ENCODE measurements at places on chromosomes 16 and 17.
A peak's percentile ranks its signal among the peaks of the same experiment; 100 is the strongest.

DNA sequence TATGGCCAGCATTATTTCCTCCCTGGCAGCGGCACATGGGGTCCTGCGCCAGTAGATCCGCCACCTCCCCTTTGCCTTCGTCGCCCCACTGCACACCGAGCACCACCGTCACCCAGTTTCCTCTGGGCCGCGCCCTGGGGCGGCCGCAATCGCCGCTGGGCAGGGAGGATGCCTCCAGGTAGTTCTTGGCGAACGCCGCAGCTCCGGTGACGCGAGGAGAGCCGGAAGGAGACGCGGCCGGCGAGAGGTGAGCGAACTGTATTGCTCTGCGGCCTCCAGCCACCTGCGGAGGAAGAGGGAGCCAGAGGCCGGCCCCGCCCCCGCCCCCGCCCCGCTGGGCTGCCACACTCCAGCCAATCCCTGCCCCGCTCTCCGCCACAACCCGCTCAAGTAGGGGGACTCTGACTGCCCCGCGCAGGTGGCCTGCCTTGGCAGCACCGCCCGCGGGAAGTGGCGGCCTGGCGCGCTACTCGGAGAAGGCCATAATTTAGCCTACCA lies 11.8 kb upstream of the SLFN13 start:
- DNase-seq, result peak; percentile 21

DNA sequence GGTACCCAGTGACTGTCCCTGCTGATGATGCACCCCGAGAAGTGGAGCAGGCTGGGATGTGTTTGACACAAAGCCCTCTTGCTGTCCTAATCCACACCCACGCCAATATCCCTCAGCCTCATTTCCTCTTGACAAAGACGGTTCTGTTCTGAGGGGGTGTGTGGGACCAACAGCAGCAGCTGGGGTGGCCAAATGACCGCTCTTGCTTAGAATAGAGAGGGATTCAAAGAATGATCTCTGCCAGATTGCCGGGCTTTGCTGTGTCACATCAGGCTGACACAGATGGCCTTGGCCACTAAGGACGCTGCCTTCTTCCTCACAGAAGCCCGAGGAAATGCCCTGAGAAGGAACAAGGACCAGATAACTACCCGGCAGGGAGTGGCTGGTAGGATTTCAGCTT lies 250.7 kb downstream of the NTN1 start:
- DNase-seq, result no peak

DNA sequence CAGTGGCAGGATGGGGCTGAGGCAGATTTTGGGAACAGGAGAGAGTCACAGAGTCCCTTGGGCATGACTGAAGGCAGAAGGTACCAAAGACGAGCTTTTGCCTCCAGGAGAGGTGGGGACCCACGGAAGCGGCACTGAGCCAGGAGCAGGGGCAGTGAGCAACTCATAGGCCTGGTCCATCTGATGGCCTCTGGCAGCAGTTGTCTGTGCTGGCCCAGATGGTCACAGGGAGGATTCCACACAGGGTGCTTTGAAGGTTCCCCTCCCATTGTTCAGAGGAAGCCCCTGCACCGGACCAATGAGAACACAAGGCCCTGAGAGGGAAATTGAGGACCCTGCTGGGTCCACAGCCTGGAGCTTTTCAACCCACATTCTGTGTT lies 360.3 kb upstream of the TNRC6C start:
- DNase-seq, result no peak

GRCh38 chr17:79737046-79737921 lies 6.5 kb downstream of the ENPP7 start:
- DNase-seq, result no peak

- DNase-seq, result no peak
These were observed 52.0 kb downstream of the CBFA2T3 start for GRCh38 chr16:88924834-88925539.

GRCh38 chr16:81514041-81514559 lies 69.5 kb downstream of the CMIP start:
- no peak for DNase-seq

- DNase-seq, result no peak
These were observed 377.1 kb downstream of the CNTNAP4 start for GRCh38 chr16:76654088-76654820.

DNA sequence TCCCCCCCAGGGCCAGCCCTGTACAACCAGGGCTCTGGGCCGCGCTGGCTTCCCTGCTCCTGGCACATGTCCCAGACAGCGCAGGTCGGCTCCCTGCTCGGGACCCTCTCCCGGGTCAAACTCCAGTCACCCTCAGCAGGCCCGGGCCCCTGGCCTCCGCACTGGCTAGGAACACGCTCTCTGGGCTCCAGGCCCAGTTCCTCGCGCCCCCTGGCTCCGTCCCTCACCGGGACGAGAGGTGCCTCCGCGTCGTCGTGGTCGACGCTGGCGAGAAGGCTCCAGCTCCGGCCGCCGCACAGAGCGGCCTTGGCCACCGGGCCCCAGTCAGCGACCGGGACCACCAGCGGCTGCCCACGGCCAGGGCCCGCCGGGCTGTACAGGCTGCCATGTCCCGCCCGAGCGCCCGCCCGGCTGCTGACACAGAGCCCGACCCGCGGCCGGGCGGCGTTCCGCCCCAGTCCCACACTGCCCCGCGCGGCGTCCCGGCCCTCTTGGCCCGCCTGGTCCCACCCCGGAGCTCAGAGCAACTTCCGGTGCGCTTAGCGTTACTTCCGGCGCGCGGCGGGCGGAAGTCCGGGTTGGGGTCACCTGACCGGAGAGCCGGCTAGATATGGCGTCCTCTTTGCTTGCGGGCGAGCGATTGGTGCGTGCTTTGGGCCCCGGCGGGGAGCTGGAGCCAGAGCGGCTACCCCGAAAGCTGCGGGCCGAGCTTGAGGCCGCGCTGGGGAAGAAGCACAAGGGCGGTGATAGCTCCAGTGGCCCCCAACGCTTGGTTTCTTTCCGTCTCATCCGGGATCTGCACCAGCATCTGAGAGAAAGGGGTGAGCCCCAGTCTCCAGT lies at the start of gene POLDIP2:
POLDIP2 (minus strand) TSS at position 467 of the 840 bp plus-strand sequence; CDS start at position 388, 79 bp downstream.
- DNase-seq, result peak; percentile 94

DNA sequence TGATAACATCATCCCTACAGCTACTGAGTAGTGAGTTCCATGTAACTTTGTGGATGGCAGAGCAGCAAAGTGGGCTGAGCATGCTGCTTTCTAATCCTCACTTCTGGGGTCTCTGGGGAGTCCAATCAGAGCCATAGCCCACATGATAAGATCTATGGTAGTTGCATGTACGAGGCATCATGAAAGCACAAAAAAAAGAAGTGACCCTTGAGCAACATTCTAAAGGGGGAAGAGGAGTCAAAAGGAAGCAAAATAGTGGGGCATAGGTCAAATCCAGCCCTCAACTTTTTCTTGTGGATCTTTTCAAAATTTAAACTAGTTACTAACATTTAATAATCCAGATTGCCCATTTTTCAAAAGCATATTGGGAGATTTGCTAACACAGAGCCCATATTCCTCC lies 208.5 kb upstream of the TOX3 start:
- DNase-seq, result no peak

DNA sequence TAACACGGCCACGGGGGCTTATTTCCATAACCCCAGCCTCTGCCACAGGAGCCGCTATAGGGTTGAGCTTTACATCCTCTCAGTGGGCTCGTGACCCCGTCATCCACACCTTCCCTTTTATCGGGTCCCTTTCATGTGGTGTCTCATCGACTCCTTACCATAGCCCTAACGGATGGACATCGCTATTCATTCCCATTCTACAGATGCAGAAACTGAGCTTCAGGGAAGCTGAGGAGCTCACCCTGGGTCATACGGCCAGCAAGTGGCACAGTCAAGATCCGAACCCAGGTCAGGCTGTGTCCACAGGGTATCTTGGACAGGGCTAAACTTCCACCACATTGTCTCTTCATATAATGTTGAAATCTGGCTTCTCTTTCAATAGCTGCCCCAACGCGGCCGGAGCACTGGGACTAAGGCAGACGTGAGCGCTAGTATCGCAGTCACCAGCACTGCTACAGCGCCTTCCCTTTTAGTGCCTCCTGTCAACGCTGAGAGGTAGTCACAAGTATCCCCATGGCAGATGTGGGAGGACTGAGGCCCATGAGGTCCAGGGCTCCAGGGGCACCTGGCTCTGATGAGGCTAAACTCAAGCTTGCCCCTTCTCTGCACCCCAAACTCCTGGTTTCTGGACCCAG lies 50.8 kb downstream of the SOCS1 start:
- DNase-seq, result no peak

DNA sequence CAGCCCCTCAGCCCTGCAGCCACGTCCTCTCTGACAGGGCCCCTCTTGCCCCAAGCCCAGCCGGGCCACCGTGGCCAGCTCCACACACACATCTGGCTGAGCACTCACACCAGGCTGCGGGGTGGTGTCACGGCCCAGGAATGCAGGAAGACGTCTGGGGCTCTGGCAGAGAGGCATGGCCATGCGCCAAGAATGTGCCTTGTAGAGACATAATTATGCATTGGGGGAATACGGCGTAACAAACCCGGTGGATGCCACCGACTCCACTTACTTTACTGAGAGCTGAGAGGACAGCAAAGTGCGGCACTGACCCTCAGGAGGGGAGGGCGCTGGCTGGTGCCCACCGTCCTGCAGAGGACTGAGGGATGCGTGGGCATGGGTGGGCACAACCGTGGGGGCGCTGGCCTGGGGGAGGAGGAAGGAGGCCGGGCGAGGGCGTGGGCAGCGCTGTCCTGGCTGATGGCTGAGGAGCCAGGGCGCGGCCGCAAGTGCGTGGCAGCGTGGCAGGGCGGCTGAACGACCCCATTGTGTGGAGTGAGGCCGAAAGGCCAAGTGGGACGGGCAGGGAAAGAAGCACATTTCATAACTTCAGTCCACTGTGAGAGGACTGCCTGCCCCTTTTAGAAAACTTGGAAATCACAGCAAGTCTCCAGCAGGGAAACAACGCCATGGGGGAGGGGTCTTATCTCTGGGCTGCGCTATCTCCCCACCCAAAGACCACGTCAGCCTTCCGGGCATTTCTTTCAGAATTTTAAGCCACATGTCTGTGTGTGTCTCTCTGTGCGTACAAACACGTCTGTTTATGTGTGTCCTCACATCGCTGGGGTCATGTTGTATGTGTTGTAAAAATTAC lies 30.6 kb downstream of the METRNL start:
- DNase-seq, result no peak

GRCh38 chr17:48552466-48553189 lies 7.7 kb upstream of the HOXB2 start:
- no peak for DNase-seq

- DNase-seq, result no peak
These were observed 115.9 kb downstream of the KATNIP start for GRCh38 chr16:27665881-27666280.

- DNase-seq, result no peak
These were observed 4.3 kb upstream of the SLFN11 start for GRCh38 chr17:35377706-35378105.

GRCh38 chr17:38434178-38434665 lies 6.0 kb downstream of the ARHGAP23 start:
- DNase-seq, result no peak

- DNase-seq, result no peak
These were observed 28.2 kb downstream of the MAP1LC3B start for GRCh38 chr16:87420026-87421002.

DNA sequence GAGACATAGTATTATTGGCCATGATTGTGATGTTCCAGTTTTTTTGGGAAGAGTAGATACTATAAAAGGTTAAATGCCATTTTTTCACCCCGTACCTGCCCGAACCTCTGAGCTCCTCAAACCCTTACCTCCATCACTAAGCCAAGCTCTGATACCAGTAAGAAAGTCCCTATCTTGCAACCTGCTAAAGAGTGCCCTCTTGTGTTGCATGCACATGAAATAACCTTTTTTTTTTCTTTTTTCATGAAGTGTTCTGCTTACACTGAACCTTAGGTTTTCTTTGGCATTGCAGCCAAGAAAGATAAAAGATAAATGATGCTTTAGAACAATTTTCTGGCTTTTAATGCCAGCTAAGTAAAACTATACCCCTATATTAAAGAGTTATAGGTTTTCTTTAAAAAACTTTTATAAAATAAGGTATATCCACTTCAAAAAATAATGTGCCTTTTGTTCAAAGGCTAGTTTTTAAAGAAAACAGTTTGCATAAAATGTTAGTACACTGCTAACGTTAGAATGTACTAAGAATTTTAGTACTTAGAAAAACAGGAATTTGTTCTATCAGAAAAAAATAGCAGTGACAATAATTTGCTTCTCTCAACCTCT lies 295.3 kb upstream of the PMFBP1 start:
- DNase-seq, result no peak

- DNase-seq, result no peak
These were observed 52.5 kb downstream of the SMPD3 start for GRCh38 chr16:68395815-68396214.

GRCh38 chr17:75105126-75106080 lies 4.4 kb upstream of the ARMC7 start:
- DNase-seq, result no peak

DNA sequence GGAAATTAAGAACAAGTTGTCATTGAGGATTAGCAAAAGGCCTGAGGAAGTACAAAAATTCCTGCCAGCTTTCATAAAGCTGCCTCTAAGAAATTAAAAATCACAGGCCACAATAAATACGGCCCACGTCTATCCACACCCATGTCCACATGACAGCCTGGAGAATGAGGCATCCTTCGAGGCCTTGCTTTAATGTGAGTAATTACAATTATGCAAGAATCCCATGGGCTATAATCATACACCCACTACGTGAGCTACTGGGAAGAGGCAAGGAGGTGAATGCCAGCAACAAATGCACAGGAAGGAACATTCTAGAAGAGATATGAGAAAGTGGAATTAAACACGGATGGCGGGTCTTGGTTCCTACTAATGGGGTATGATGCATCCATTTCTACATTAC lies 65.4 kb upstream of the ZFHX3 start:
- DNase-seq, result no peak

GRCh38 chr16:68332411-68333121 lies 21.7 kb downstream of the PRMT7 start:
- no peak for DNase-seq

DNA sequence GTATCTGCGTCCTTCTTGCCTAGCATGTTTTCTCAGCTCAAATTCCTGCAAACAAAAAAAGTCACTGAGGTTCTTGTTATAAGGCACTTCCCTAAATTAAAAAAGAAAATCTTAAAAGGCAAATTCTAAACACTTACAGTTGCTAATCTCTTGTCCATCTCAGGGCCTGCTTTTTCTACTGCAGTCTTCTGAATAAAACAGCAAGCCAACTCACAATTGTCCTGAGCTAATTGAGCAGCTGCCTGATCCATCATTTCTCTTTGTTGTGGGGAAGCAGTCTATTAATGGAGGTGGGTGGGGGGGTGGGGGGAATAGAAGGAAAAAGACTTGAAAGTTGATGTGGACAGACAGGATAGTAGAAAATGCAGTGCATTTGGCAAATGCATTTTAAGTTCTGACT lies 27.0 kb downstream of the SETD6 start:
- DNase-seq, result no peak

- no peak for DNase-seq
These were observed 24.3 kb downstream of the VPS53 start for GRCh38 chr17:690361-690760.

GRCh38 chr17:66842505-66842904 lies 7.6 kb downstream of the CACNG5 start:
- DNase-seq, result no peak
